ENCODE measurements at places on chromosomes 16 and 17. TPM values are rescaled to one million over a fixed set of nuclear protein-coding genes. Genes with fewer than 3 reads are reported as not detected.

- DNase-seq: peak; percentile 46
- H3K36me3 ChIP-seq: peaks cover 7% of the 10 kb centered on the region
- no peak overlapping the region for H3K27ac ChIP-seq
- peak overlapping the region; percentile 10 for H3K4me3 ChIP-seq
- H3K4me1 ChIP-seq: peaks cover 26% of the 10 kb centered on the region
Measured at GRCh38 chr16:11630046-11630767, 38.0 kb upstream of the SNN start.

- no peak overlapping the region for H3K27ac ChIP-seq
- no peaks in the 10 kb centered on the region for H3K27me3 ChIP-seq
- no peaks in the 10 kb centered on the region for H3K4me1 ChIP-seq
- no peak for DNase-seq
- no peaks in the 10 kb centered on the region for H3K36me3 ChIP-seq
Measured at GRCh38 chr16:16940351-16940750, 530.4 kb downstream of the XYLT1 start.

GRCh38 chr17:31431852-31432658 is 40.6 kb downstream of the RAB11FIP4 start:
- no peaks in the 10 kb centered on the region for H3K36me3 ChIP-seq
- no peak for DNase-seq
- H3K4me3 ChIP-seq: no peak overlapping the region

Gene SRCIN1
- total RNA-seq: 8.6 TPM

Gene CCL8
- total RNA-seq: not detected

Gene SLC26A11
- 13.6 TPM for total RNA-seq

Gene KRTAP2-1
- total RNA-seq: not detected

Gene CACNG3
- total RNA-seq: not detected

Gene BEAN1
- total RNA-seq: 2.7 TPM

Measured in MCF 10A (cell line).